Muscle of arm (tissue), 14 donors: ENCODE measurements at places on chromosomes 5 and 9. TPM values are rescaled to one million over a fixed set of nuclear protein-coding genes. Genes with fewer than 3 reads are reported as not detected.
A peak's percentile ranks its signal among the peaks of the same experiment; 100 is the strongest.

CDC25C gene
- 4.2 TPM for polyA plus RNA-seq

FAM53C gene
- 49.8 TPM for polyA plus RNA-seq

DNA sequence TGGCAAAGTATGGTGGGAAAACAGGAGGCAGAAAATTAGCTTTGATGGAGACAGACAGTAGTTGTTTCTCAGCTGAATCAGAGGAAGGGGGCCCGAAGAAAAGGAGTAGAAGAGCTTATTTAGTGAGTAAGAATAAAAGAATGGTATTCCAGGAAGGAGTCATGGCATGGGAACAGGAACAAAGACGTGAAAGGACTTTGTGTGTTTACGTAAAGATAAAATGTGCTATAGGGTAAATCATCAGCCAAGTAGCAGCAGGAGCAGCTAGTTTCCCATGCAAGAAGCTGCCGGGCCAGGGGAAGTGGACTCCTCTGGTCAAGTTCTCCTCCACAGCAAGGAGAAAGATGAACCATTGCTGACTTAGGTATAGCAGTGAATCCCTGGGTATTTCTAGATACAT is 454.5 kb downstream of the HINT1 start:
- no peak for DNase-seq

- no peak for DNase-seq
Observed at GRCh38 chr5:157161996-157162395, 4.1 kb downstream of the GARIN3 start.

GRCh38 chr9:105205787-105206495 is 38.5 kb upstream of the SLC44A1 start:
- DNase-seq, result peak; percentile 79

GRCh38 chr5:137091472-137091871 is 407.7 kb downstream of the SPOCK1 start:
- no peak for DNase-seq
